ENCODE measurements at places on chromosomes 2 and 18.

DNA sequence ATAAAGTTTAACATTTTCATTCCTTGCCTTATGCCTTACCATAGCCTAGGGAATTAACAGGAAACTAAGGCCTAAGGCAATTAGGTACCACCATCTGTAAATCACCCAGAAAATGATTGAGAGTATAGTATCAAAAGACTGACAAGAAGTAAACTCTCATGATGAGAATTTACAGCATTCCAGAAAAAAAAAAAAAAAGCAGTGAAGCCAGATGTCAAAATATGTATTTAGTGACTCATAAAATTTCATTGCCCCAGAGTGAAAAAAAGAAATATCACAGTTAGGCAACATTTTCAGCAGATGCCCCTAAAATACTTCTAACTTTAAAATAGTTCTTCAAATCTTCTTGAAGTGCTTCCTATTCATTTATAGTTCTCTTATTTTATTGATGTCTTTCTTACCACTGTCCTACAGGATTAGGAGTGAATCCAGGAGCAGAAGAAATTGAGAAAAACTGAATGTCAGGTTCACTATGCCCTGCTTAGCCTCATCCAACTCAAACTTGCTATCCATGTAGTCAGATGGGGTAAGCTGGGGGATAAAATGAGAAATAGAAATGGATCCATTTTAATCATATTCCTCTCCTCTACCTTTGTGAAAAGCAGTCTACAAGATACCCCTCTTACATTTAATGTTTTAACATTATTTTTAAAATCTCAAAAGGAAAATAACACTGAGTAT lies 57.3 kb upstream of the TANK start:
- DNase-seq, result no peak

DNA sequence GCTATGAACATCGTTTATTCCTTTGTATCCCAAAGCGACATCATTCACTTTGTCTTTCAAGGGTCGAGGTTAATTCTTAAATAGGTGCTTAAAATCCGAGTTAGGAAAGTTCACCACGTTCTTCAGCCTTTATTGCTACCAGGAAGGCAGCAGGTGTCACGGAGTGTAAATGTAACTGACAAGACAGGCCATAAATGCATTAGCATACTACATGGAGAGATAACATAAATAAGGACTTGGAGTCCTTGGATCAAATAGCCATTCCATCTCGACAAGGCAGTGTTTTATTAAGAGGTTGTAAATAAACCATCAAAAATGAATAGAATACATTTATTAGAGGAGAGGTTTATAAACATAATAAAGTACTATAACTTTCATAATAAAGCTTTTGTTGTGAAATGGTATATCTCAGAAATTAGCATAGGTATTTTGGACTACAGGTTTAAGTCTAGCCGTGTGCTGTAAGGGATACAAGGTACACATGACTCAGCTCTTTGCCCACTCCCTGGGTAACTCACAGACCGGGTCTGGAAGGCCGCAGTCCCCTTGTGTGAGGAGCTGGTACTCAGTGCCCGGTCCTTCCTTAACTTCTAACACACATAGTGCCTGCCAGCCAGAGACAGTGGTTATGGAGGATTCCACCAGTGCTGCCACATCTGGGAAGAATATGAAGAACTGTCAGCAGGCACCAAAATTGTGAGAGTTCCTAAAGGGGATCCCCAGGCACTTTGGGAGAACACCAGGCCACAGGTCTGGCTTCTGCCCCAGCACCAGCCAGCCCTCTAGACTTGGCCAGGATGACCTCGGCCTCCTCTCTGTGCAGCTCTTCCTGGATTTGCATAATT lies 29.4 kb downstream of the CAPN13 start:
- DNase-seq, result no peak

DNA sequence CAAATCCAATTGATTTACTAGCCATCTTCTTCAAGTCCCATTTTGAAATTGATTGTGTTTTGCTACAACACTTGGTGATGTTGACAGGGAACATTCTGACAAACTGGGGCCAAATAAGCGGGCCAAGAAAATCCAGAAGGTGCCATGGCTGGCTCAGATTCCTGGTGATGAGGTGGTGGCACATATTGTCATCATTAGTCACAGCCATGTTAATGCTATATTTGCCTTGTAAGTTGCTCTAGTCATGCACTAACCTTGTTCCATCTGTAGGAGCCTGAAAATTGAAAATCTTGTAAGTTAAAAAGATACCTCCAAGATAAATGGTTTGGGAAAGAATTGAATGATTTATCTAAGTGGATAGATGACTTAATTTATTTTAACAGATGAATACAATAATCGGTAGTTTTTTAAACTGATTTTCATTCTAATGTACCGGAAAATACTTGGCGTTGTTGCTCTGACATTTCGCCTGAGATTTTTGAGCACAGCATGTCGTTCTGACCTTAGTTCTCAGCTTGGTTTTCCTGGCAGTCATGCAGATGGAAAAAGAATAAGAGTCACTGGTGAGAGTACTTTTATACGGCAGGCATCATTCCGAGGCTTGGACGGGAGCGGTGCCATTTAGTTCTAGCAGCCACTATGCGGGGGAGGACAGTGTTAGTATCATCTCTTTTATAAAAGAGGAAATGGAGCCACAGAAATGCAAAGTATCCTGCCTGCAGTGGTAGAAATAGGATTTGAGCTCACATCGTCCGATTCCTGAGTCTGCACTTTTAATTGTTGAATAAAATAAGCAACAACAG lies 133.9 kb downstream of the ZNF532 start:
- DNase-seq, result no peak

DNA sequence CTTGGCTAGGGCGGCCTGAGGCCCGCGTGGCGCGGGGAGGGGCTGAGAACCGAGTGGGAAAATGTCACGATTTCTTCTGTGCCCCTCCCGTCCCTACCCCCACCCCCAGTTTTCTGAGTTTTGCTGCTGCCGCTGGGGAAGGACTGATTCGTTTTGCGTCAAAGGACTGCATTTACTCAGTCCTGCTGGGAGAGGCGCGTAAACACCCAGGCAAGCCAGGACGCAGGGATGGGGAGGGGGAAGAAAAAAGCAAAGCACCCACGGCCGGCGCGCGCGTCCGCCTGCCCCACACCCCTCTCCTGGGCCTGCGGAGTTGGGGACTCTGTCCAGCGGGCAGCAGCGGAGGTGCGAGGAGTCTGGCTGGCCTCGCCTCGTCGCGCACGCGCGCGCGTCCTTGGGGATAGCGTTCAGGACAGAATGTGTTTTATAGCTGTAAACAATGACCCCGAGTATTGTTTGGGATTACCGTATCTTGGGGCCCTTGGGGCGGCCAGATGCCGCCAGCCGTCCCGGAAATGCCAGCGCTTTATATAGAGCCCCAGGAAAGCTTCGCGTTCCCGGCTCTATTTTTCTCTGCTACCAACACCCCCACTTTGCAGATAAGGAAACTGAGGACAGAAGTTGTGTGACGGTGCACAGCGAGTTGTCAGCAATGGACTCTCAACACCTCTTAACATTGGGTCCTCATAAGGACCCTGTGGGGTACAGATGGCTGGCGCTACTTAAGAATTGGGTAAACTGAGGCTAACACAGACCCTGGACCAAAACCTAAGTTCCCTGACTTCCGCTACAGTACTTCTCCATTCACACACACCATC lies 1.7 kb upstream of the FOSL2 start:
- no peak for DNase-seq

DNA sequence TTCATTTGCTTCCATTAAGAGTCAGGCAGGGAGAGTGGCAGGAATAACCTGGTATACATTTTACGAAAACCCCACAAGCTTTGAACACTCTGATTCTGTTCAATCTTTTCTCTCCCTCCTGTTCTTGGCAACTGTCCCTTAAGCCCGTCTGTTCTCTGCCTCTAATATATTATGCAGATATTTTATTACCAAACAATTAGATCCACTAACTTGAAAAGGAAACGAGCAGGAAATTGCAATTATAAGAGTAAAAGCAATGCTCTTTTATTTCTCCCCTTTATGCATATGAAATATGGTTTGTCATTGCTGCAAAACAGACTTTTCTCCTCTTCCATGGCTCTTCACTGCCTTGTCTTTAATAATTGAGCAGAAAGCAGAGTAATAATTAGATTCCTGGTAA lies 149.1 kb upstream of the CELF4 start:
- no peak for DNase-seq

DNA sequence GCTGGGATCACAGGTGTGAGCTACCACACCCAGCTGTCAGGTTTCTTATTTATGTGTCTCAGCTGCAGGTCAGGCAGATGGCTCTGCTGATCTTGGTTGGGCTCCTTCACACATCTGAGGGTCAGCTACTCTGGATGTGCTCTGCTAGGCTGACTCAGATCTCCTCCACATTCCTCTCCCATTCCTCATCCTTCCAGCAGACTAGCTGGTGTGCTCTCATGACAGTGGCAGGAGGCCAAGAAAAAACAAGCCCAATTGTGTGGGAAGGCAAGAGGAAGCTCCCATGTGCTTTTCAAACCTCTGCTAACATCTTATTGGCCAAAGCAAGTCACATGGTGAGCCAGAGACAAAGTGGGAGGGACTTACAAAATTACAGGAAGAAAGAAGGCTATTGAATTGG lies 11.7 kb upstream of the MSH6 start:
- DNase-seq, result no peak

DNA sequence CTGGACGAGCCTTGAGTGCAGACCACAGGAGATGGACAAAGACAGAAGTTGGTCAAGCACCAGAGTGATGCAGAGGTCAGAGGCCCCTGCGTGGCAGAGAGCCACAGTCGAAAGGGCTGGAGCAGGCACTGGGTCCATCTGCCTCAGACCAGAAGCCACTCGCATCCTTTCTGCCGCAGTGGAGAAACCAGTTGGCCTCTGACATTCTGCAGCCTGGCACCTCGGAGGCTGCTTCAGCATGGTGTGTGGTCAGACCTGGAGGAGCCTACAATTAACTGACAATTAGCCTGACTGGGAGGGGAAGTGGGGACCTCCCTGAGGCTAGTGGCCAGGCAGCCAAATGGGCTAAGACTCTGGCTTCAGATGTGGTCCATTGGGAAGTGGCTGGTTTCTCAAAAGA lies 111.1 kb downstream of the SGPP2 start:
- no peak for DNase-seq

- no peak for DNase-seq
Observed at GRCh38 chr2:24392542-24393059, 32.3 kb upstream of the ITSN2 start.

- DNase-seq, result no peak
Observed at GRCh38 chr2:231353469-231353868, 42.0 kb upstream of the B3GNT7 start.

- DNase-seq, result no peak
Observed at GRCh38 chr2:69026691-69027459, 13.9 kb downstream of the ANTXR1 start.

DNA sequence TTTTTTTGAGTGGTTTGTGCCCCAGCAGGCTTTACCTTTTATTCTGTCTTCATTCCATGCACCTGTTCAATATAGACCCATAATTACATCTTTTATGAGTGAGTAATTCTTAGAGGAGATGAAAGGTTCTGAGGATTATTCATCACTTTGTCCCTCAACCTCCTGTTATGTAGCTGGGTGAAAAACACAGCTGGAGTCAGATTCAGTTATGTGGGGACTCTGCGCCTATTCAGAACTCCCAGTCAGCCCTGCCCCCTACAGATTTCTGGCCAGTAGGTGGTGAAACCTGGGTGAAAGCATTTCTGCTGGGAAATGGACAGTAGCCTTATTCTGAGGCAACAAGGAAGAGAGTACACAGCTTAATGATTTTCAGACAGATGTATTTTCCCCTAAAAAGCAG lies 107.8 kb downstream of the MGAT5 start:
- DNase-seq, result no peak

- no peak for DNase-seq
Observed at GRCh38 chr2:100196786-100197494, 54.5 kb upstream of the AFF3 start.

DNA sequence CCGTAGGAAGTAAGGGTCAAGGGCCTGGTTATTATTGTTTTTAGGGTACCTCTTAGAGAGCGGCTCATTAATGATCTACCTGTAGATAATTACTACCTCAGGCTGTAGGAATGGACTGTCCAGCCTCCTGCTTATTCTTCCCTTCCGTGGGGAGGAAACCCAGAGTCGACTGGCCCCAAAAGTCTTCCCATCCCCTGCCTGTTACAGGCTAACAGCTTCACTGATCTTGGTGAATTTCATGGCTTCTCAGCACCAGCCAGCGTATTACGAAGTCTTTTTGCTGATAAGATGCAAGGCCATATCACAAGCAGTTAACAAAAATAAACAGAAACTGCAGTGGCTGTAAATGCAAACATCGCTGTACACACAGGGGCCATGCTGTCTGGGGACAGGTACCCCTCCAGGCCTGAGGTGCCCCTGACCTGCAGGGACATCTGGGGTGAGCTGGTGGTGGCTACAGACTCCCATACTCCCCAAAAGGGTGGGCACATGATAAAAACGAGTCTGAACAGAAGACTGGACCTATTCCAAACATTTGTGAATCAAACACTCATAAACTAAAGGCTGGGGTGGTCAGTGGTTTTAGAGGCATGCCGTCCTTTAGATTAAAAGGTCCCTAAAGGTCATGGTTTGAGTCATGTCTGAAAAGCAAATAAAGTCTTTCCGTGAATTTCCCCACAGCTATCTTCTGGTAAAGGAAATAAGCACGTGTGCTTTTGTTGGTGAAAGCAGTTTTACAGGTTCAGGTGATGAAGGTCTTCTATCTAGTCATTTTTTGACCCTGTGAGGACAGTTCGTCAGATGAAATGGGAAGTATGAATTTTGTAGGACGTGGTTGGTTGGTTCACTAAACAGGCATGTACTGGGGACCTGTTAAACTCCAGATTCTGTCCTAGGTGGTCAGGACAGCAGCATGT lies 36.7 kb downstream of the TTC39C start:
- no peak for DNase-seq

GRCh38 chr2:188395903-188396689 lies 104.4 kb downstream of the GULP1 start:
- DNase-seq, result no peak

GRCh38 chr2:109173311-109174171 lies 44.5 kb downstream of the SH3RF3 start:
- no peak for DNase-seq

GRCh38 chr2:78061301-78061700 lies 539.1 kb upstream of the LRRTM4 start:
- DNase-seq, result no peak

DNA sequence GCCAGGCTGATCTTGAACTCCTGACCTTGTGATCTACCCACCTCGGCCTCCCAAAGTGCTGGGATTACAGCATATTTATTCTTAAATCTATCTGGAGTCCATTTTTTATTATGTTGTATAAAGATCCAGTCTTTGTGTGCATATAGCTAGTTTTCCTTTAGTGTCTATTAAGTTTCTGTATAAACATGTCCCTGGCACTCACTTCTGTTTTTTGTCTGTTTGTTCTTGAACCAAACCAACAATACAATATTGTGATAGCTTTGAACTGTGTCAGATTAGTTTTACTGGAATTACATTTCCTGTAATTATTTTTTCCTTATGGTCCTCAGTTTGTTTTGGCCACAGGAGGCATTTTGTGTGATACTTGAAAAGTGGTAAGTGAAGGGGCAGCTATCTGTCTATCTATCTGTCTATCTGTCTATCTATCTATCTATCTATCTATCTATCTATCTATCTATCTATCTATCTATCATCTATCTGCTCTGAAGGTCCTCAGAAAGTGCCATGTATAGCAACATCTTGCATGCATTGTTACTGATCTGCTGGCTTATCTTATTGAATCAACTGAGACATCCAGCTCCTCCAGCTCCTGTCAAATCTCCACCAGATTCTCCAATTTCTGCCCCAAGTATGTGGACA lies 70.9 kb upstream of the ACVR1 start:
- no peak for DNase-seq

- no peak for DNase-seq
Observed at GRCh38 chr2:150041722-150042425, 445.6 kb downstream of the RND3 start.

GRCh38 chr18:70578480-70578879 lies 289.6 kb downstream of the SOCS6 start:
- DNase-seq, result no peak

- DNase-seq, result no peak
Observed at GRCh38 chr2:205020673-205021072, 475.4 kb downstream of the PARD3B start.
